ENCODE measurements at places on chromosomes 12 and 14. TPM values are rescaled to one million over a fixed set of nuclear protein-coding genes. Genes with fewer than 3 reads are reported as not detected.

The LBHD2 gene
- not detected for total RNA-seq

The CD4 gene
- total RNA-seq, result 244 TPM

The ENDOU gene
- total RNA-seq, result not detected

The KRT78 gene
- total RNA-seq, result not detected

The WDHD1 gene
- 60.7 TPM for total RNA-seq

Measured in activated naive CD4-positive, alpha-beta T cell treated with anti-CD3 and anti-CD28 coated beads, Interleukin-2, amount 50 U/mL, for 72 hours (primary cell).